ENCODE measurements at places on chromosomes 4 and X.

DNA sequence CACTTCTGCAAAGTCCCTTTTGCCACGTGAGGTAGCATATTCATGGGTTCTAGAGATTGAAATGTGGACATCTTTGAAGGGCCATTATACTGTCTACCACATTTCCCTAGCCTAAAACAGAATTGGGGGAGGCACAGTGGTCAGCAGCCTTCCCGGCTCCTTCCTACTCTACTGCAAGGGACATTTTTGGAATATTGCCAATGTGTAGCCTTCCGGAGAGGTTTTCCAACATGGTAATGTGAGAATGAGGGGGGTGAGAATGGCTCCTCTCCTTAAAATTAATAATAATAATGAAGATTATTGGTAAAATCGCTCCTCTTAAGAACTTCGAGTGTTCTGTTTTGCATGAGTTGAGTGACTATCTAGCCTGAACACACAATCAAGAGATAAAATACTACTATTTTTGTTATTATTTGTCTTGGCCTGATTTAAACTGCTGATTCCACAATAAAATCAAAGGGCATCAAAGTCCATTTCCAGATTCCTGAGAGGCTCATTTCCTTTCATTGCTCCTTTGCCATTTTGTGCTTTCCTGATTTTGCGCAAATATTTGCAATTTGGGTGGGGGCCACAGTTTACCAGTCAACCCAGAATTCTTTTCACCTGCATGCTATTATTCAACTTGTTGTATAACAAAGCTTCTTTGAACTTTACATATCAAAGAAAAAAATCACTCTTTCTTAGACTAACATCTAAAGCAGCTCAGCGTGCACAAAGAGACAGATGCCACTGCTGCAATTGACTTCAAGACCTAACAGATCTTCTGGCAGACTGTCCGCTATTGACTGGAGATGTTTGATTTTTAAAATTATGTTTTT is 27.0 kb upstream of the TSPAN5 start:
- DNase-seq, result no peak

DNA sequence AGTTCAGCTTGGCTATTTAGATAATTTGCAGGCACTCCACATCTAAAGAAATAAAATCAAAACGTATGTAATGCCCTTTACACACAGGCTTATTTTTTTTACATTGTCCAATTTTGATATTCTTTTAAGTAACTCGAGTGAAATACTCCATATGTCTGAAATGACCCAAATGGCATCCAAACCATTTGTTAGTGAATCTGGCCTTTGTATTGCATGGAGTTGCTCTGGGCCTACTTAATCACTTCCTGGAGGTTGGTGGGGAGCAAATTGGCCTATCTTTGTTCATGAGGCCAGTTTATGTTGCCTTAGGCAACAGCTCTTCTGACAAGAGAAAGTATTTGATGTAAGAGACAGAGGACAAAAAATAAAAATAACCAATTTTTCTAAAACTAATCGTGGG is 47.6 kb upstream of the TMEM131L start:
- no peak for DNase-seq

- DNase-seq, result no peak
These were observed 10.6 kb upstream of the XKRX start for GRCh38 chrX:100939333-100939732.

DNA sequence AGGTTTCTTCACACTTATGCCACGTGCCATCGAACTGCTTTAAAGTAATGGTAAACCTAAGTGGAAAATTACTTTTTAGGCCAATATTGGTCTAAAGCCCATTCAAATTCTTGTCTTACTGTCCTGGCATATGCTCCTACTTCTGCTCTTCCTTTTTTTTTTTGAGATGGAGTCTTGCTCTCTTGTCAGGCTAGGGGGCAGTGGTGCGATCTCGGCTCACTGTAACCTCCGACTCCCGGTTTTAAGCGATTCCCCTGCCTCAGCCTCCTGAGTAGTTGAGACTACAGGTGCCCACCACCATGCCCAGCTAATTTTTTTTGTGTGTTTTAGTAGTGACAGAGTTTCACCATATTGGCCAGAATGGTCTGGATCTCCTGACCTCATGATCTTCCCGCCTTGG is 129.0 kb upstream of the TECRL start:
- DNase-seq, result no peak

DNA sequence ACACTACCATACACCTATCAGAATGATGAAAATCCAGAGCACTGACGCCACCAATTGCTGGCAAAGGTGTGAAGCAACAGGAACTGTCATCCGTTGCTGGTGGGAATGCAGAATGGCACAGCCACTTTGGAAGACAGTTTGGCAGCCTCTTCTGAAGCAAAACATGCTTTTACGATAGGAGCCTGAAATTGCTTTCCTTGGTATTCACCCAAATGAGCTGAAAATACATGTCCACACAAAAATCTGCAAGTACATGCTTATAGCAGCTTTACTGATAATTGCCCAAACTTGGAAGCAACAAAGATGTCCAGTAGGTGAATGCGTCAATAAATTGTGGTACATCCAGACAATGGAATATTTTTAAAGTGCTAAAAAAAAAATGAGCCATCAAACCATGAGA is 322.8 kb upstream of the FAT1 start:
- no peak for DNase-seq

DNA sequence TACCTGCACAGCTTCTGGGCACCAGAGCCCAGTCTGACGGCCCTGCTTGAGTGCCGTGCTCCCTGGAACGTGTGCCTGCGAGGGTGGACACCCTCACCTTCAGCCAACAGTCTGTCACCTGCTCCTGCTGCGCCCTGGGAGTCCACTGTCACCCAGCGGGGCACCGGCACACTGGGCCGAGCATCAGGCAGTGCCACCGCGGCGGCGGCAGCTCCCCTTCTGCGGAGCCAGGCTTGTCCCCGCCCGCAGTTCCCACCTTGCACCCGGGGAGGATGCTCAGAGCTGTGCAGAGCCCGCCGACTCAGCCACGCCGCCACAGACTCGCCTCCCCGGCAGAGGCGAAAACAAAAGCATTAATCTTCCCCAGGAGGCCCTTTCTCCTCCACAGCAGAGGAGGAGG is 86.8 kb downstream of the ABLIM2 start:
- DNase-seq, result no peak

DNA sequence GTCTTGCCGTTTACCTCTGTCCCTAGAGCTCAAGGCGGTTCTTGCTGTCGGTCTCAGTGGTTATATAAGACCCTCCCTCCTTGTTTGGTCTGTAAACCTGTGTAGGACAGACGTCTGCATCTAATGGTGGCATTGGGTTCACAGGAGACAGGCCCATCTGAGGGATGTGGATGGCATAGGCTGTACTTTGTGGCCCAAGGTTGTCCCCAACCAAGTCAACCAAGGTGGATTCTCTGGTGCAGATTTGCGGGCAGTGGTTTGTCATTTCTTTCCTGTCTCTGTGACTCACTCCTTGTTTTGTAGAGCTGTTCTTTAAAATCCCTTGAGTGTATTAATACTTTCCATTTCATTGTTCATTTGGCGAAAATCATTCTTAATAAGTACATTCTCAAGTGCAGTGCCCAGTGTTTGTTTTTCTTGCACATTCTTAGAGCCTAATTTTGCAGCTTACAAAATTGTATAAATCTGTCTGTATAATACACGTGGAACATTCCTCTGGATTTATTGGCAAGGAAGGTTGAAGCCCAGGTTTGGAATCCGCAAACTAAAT is 68.0 kb upstream of the TLR2 start:
- no peak for DNase-seq

DNA sequence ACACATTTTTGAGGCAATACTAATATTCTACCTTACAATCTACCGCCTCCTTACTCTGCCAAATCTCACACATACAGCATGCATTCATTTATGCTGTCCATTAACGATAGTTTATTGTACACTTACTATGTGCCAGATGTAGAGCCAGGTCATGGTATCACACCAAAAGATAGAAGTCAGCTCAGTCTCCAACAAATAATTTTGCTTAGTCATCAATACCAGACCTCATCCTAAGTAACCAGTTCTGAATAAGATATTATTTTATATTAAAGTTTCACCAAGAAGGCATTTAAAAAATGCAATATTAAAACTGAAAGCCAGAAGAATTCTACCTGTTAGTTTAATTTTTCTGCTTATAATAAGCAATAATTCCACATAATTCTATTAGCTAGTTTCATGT is 60.6 kb upstream of the TTC29 start:
- DNase-seq, result no peak

DNA sequence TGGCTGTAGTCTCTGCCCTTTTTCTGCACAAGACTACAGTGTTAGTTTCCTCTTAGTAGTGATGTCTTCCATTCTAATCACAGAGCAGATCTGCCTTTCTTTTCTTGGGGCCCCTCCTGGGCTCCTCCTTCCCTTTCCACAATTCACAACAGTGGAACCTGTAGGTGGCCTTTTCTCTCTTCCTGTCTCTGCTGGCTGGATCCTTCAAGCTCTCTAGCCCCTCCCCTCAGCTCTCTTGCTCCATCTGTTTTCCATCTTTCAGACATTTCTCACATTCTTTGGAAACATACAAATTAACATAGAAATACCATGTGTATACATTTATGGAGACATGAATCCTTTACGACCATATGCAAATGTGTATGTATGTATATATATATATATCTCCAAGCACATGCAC is 304 bp upstream of the SPIN2A start:
- DNase-seq, result no peak

DNA sequence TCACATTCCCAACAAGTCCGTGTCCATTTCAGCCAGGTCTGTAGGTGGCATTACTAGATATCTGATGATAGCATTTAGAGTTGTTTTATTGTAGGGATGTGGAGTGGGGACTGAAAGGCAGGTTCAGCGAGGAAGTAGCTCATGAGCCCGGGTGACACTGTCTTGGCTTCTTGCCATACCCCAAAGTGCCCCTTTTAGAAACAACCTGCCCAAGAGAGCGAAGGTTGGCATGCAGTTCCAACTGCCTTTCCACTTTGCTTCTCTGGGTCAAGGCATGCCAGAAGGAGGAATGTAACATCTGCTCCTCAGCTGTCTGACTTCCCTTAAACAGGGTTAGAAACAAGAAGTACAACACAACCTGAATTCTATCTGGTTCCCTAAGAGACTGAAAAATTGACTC is 9.0 kb downstream of the GRIA3 start:
- DNase-seq, result no peak

- no peak for DNase-seq
These were observed 329.3 kb upstream of the RPS6KA3 start for GRCh38 chrX:20595928-20596575.

DNA sequence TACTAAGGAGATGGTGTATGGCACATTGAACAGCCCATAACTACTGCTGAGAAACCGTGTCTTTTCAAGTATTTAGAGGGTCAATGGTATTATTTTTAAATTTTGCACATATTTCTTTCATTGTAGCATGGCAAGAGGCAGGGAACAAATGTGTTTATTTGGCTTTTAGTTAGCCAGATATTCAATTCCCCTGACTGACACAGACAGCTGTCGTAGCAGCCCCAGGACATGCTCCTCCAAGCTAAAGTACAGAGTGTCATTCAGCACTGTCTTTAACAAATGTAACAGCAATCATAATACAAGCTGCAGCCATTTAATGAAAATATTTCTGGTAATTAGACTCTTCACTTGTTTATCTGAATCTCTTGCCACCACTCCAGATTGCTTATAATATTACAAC is 687.1 kb downstream of the KLHL13 start:
- no peak for DNase-seq

DNA sequence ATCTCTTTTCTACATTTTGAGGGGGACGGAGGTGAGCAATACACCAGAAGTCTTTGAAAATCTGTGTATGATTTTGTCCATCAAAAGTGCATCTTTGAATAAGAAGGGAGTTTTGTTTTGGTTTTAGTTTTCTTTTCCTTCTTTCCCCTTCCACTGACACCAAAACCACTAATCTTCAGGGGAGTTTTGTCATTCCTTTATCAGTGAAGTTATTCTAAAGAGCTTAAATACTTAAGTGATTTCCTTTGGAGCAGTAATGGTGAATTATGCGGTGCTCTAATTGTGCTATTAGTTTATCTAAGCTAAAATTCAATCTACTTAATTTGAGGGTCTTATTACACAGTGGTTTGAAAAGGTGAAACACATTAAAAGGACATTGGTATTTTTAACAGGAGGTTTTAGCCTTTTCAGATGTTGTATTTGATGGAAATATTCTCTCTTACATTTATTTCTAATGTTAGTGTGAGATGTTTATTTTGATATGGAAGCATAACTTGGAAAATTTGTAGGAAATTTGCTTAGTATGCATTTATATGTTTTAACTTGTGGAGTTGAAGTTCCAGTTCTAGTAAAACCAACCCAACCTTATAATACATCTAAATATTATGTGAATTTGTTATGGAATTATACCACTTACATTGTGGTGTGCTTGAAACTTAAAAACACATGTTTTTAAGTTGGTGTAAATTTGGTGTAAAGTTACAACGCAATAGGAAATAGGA is 124.9 kb downstream of the PCDH7 start:
- no peak for DNase-seq

DNA sequence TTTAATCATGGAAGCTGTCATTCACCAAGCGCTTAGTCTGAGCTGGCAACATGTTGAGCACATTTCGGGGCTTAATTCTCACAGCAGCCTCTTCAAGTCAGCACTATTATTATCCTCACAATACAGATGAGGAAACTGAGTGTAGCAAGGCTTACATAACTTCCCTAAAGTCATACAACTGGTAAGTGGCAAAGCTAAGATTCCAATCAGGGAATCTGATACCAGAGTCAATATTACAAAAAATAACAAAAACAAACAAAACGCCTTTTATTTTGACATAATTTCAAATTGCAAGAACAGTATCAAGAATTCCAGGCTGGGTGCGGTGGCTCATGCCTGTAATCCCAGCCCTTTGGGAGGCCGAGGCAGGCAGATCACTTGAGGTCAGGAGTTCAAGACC is 120.4 kb upstream of the DUSP21 start:
- DNase-seq, result no peak

DNA sequence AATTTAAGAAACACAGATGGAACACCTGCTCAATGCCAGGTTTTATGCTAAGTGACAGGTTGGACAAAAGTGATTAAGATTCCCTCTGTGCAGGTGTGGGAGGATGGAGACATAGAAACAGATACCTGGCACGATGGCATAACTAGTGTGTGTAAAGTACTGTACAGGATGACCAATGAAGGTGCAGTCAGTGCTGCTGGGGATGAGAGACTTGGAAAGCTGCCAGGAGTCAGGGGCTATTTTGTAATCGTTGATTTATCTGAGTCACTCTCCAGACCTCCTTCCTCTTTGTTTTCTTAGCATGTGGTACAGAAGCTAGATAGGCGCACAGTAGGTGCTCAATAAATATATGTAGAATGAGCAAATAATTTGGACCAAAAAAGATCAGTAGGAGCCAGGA is 58.2 kb downstream of the CWH43 start:
- no peak for DNase-seq

- DNase-seq, result no peak
These were observed 384.4 kb downstream of the PCDH7 start for GRCh38 chr4:31104577-31104976.

DNA sequence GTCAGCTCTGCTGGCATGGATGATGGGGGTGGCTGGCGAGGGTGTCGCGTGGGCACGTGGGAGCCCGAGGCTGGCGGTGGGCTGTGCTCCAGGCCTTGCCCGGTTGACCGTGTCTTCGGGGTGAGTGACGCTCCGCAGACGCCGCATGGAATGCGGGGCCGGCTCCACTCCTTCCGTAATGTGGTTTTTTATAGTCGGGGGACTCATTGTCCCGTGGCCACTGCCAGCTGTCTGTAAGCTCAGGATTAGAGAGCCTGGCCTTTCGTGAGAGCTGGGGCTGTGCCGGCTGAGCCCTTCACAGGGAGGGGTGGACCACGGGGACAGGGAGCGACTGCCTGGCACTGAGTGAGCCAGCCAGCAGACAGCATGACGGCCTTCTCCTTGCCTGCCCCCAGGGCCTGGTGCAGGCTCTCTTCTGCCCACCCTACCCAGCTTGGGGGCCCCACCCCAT is 20.4 kb downstream of the DOK7 start:
- no peak for DNase-seq
